Pons (tissue), 1 donor: ENCODE measurements at places on chromosomes 5 and 9.
A peak's percentile ranks its signal among the peaks of the same experiment; 100 is the strongest.

GRCh38 chr9:124611106-124611505 is 103.9 kb upstream of the NR5A1 start:
- DNase-seq: no peak

- no peak for DNase-seq
Measured at GRCh38 chr5:178509491-178510057, 80.6 kb downstream of the COL23A1 start.

DNA sequence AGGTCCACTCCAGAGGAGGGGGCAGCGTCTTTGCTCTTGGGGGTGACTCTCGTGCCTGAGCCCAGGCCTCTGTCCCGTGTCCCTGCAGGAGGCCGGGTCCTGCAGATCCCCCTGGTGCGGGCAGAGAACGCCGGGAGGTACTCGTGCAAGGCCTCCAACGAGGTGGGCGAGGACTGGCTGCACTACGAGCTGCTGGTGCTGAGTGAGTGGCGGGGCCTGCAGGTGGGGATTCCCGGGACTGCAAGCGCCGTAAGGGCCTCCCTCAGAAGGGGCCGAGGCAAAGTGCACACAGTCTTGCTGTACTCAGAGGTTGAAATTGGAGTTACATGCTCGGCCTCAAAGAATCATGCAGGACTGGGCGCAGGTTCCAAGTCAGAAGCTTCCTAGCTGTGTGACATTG is 62.7 kb upstream of the ASS1 start:
- DNase-seq: no peak

GRCh38 chr5:66438087-66438486 is 158.1 kb upstream of the MAST4 start:
- DNase-seq: no peak

- DNase-seq: no peak
Measured at GRCh38 chr9:35575478-35575877, 29.6 kb upstream of the TESK1 start.

GRCh38 chr5:115816226-115817081 is at the start of gene CDO1:
Gene CDO1 (minus strand): TSS chr5:115816659. CDS start chr5:115816397, 262 bp downstream.
- peak; percentile 61 for DNase-seq
